ENCODE measurements at places on chromosomes 5 and 9.

DNA sequence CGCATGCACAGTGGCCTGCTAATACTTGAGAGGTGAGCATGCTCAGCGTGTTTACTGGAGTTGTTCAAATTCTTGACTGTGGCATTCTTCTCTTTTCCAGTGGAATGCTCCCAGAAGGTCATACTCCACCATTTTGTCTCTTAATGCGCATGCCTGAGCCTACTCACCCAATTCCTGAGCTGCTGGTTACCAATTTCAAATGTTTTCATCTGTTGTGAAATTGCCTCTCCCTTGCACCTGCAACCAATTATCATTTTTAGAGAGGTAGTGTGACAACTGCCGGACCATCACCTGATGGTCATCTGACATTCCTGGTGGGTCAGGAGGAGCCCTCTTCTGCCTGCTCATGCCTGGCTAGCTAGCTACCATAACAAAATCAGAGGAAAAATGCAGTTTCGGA, 82.2 kb upstream of the LIFR start:
- no peak for DNase-seq

GRCh38 chr9:108672475-108673190, 183.2 kb downstream of the ACTL7B start:
- peak; percentile 51 for DNase-seq

DNA sequence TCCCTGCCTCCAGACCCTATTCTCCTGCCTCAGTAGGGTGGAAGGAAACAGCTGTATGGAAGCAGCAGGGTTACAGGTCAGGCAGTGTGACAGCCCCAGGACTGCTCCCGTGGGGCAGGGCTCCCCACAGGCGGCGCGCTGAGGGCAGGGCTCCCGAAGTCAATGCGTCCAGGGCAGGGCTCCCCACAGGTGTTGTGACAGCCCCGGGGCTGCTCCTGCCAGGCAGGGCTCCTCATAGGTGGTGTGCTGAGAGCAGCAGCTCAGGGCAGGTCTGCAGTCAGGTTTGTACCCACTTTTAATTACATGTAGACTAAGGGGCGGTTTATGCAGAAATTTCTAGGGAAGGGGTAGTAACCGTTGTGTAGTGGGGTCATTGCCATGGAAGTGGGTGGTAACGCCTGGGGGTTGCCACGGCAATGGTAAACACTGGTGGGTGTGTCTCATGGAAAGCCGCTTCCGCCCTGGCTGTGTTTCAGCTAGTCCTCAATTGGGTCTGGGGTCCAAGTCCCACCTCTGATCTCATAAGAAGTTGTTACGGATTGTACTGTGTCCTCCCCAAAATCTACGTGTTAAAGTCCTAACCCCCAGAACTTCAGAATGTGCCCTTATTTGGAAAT, 16.7 kb upstream of the TERT start:
- DNase-seq, result no peak

GRCh38 chr5:61289669-61290306, 42.3 kb upstream of the ZSWIM6 start:
- peak; percentile 30 for DNase-seq

- no peak for DNase-seq
These were observed 70.3 kb upstream of the ZFR start for GRCh38 chr5:32514806-32515205.

GRCh38 chr9:127724012-127724411, 8.1 kb downstream of the TTC16 start:
- DNase-seq, result no peak

DNA sequence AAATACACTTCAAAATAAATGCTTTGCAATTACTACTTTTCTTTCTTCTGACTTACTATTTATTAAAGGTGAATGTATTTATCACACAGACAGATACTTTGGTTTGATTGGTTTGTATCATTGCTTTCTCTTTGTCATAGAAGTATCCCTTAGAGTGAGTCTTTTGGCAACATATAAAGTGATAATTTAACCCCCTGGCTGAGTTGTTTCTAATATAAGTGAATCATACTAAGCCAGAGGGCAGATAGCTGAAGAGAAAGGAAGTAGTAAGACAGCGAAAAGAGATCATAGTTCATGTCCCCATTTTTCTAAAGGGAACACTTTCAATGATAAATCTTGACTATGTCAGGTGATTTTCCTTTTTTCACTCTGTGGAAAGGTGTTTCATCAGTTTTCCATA, 38.6 kb downstream of the CAMK4 start:
- DNase-seq, result no peak

DNA sequence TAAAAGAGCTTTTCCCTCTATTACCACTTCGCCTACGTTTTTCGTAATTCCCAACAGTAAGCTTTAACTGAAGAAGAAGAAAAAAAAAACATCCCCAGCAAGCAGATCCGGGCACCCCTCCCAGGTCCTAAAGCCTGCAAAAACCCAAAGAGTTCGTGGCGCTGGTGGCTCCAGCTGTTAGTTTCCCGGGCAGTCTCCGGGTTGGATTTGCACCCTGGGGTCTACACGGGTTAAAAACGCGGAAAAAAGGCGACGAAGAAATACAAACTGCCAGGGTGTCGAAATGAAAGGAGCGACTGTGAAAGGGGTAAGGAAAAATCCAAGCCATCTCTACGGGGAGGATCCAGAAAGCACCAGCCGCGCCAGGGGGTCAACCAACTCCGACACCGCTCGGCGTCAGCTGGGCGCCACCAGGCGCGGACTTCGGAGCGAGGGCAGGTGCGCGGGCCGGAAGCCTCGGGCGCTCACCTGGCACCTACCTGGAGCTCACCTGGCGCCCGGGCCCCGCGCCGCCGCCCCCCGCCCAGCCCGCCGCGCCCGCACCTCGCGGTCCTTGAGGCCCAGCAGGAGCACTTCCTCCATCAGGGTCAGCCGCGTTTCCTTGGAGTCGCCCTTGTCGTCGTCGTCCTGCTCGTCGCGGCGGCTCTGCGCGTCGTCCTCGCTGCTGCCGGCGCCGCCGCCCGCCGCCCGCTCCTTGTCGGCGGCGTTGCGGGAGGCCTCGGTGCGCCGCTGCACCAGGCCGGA, 680 bp downstream of the GOLPH3 start:
- peak; percentile 68 for DNase-seq

DNA sequence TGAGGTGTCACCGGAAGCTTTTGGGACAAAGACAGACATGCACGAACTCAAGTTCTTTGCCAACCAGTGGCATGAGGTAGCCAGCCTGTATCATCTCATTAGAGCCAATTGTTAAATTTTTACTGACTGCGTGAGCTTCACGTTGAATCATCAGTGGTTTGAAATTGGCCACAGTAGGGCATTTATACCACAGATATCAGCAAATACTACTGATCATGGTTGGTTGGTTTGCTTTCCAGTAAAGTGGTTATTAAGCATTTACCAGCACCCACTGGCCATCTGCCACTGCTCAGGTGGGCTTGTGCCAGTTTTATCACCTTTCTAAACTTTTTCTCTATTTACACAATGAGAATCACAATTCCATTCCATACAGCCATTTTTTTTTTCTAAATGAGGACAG, 28.4 kb upstream of the SHC3 start:
- no peak for DNase-seq

GRCh38 chr9:129887334-129888292, 52.4 kb downstream of the USP20 start:
- peak; percentile 73 for DNase-seq

DNA sequence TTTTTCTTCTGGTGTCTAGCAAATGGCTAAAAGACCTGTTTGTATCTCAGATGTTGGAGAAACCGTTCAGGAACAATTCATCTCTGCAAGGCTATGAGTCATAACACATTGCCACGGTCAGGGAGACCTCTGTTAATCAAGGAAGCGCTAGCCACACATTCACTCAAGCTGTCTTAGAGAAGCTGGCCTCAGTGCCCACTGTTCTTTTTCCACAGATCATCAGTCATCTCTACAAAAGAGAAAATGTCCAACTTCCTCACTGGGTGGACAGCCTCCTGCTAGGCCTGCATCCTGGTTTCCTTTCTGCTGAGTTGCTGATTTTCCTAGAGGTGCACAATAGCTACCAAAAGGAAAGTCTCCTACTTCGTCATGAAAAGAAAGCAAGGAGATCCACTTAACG, 360.5 kb downstream of the BNC2 start:
- peak; percentile 82 for DNase-seq

DNA sequence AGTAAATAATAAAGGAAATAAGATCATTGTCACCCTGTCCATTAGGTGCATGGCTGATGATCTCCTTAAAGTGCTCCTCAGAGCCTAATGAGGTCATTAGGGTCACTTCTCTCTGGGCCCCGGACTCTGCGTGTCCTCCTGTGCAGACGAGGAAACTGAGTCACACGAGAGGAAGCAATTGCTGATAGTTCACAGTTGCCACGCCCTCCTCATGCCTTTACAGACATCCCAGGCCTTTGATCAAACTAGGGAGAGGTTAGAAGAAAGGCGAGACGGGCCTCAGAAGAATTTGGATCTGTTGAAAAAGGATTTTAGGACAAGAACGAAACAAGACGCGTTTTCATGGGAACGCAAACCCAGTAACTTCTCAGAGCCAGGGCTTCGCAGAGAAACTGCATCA, 32.0 kb upstream of the MSX2 start:
- DNase-seq, result no peak

DNA sequence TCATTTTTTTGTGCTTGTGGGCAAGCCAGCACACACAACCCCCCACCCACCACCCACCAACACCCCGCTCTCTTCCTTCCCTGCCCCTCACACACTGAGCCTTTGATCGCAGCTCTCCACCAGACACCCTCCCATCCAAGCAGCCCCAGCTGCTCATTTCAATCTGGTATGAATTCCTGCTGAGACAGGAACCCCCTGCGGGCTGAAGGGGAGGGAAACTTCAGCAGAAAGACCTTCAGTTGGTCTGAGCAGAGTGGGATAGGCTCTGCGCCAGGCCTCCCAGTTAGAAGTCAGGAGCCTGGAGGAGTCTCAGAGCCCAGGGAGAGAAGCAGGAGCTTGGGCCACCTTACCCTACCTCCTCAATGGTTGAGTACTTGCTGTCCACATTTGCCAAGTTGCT, 7.2 kb downstream of the PCDHGC5 start:
- DNase-seq, result peak; percentile 85

- no peak for DNase-seq
These were observed 104.2 kb upstream of the MVB12B start for GRCh38 chr9:126222363-126222834.

GRCh38 chr5:88883836-88884607, 1.0 kb upstream of the MEF2C start:
- peak; percentile 72 for DNase-seq

- DNase-seq, result no peak
These were observed 28.7 kb downstream of the MORN5 start for GRCh38 chr9:122188369-122188768.

DNA sequence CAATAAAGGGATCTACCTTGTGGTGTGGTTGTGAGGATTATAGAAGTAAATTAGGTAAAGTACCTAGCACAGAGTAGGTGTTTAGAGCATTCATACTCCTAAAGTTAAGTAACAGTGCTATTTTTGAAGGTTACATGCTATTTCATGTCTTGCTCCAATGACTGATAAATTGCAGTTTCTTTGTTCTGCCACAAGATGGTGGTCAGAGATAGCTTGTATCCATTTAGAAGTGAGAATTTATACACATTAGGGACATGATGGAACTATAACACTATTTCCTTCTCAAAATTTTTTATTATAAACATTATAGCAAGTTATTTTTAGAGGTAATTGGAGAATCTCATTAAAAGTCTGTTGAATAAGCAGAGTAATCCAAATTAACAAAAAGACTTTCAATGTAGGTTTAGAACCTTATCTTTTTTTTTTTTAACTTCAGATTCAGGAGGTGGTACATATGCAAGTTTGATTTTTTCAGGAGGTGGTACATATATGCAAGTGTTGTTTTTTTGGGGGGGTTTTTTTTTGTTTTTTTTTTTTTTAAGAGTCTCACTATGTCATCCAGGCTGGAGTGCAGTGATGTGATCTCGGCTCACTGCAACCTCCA, 17.1 kb downstream of the MTREX start:
- DNase-seq, result peak; percentile 61

- DNase-seq, result peak; percentile 86
These were observed 9.3 kb upstream of the PTPN3 start for GRCh38 chr9:109507421-109507838.

GRCh38 chr5:168365581-168366081, 74.2 kb downstream of the WWC1 start:
- peak; percentile 69 for DNase-seq

DNA sequence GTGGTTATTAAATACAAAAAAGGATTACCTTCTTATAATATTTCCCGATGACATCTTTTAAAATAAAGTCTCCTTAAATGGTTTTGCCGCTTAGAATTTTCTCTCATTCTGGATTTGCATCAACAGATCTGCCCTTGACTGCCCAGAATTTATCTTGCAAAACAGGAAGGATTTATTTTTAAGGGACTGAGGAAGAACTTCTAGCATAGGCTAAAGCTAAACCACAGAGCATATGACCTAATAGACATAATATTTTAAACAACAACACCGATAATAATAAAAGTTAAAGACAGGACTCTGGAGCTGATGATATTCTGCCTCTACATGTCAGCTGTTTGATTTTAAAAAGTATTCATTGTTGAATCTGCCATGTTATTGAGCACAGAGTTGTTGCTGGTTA, 145.3 kb upstream of the ADCY2 start:
- DNase-seq, result no peak

GRCh38 chr9:122955961-122956360, 15.1 kb downstream of the RABGAP1 start:
- no peak for DNase-seq

GRCh38 chr5:761059-761771, 23.3 kb downstream of the ZDHHC11B start:
- no peak for DNase-seq

- DNase-seq, result peak; percentile 59
These were observed 12.4 kb downstream of the PTGS1 start for GRCh38 chr9:122382901-122383850.

- no peak for DNase-seq
These were observed 52.4 kb downstream of the CD180 start for GRCh38 chr5:67144183-67144639.

GRCh38 chr5:74657165-74657564, 16.6 kb upstream of the ENC1 start:
- DNase-seq, result no peak

GRCh38 chr5:141867139-141867538, 11.1 kb downstream of the PCDH1 start:
- DNase-seq, result no peak

DNA sequence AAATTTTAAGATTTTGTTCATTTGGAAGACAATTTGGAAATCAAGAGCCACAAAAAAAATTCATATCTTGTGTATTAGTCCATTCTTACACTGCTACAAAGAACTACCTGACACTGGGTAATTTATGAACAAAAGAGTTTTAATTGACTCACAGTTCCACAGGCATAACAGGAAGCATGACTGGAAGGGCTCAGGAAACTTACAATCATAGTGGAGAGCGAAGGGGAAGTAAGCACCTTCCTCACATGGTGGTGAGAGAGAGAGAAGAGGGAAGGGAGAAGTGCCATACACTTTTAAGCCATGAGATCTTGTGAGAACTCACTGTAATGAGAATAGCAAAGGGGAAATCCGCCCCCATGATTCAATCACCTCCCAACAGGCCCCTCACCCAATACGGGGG, 274.4 kb downstream of the KCNN2 start:
- no peak for DNase-seq

Measured in EH (cell line).